ENCODE measurements at places on chromosomes 12 and 14.

- DNase-seq = no peak
These were observed 663.8 kb downstream of the C12orf50 start for GRCh38 chr12:87365423-87365822.

DNA sequence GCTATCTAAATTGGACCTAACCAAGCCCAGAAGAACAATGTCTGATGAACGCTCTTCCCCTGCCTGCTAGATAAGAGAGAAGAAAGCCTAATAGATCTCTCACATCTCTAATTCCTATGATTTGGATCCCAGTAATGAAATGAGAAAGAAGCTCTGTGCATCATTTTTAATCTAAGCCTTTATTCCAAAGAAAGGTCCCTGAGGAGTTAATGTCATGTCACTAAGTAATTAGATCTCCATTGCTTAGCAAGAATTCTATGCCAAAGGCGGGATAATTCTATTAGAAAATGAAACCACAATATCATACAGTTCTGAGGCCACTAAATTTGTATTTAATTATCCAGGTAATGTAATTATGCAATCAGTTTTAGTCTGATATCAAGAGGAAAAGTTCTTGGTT, 74.2 kb upstream of the TMEM260 start:
- no peak for DNase-seq

DNA sequence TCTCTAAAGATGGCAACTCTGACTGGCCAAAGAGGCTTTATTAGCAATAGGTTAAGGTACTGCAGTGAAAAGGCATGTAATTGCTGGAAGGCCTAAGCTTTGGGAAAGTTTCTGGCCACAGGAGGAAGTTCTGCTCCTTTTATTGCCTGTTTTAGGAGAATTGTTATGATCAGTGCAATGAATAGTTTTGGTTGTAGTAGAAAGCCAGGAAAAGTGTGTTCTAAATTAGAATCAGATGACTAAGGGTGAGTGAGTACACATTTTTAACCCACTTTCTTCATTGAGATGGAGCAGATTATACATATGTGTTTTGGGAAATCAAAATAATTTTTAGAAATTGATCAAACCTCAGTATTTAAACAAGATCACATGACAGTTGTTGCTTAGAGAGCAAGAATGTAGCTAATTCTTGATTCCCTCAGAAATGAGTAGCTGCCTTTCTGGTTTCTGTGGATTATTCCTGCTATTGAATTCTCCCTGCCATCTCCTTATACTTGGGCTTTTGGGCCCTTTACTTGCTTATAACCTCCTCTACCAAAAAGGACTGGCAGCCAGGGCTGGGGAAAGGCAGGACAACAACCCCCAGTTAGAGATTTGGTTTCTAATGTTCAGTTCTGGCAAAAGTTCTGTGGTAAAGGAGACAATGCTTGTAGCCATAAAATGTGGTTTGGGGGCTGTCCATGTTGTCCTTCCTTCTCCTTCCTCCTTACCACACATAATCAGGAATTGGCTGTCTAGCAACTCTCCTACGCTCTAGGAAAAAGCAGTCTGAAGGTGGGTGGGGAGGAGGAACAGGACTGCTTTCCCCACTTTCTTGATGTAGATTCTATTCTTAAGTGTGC, 217.1 kb downstream of the SLC38A4 start:
- DNase-seq = no peak

DNA sequence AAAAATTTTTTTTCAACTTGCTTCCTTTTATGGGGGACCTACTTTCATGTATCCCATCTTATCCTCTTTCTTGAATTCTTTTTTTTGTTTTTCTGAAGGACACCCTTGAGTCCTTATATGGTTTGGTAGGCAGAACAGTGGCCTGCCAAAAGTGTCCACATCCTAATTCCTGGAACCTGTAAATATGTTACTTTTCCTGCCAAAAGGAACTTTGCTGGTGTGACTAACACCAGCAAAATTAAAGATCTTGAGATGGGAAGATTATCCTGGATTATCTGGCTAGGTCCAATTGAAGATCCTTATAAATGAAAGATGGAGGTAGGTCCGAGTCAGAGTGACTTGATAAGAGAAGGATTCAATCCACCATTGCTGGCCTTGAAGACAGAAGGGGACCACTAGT, 5.3 kb downstream of the NUBPL start:
- DNase-seq = no peak

GRCh38 chr14:20683891-20684661, at the start of gene RNASE4:
RNASE4 (plus strand) TSS chr14:20684560; CDS start chr14:20699372, 14,812 bp downstream.
- DNase-seq = peak; percentile 85

- DNase-seq = no peak
These were observed 28.5 kb upstream of the PLEK2 start for GRCh38 chr14:67440513-67440912.

DNA sequence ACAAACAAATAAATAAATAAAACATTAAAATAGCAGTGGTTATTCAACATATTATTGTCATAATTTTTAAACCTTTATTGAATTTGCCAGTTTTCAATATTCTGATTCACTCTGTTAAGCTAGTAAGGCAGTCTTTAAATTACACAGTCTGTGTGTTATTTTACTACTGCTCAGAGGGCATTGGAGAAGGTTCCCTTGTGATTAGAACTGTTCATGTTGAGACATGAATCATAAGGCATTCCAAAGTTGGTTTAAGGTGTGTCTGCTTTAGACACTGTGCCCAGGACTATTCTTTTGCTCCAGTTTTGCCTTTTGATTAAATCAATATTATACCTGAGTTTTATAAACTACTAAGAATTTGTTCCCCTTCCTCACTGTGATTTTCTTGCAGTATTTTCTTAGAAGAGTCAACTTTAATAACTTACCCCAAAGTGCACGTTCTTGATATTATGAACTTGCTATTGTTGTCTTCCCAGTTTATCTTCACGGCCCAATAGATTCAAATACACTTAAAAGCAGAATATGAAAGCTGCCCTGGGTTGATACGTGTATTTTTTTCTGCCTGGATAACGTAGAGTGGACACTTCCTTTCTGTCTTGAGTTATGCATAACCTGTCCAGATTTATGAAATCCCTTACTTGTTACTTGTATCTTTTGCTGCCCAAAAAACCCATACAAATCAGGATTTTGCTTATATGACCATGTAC, 105.3 kb upstream of the BCAT1 start:
- DNase-seq = no peak

DNA sequence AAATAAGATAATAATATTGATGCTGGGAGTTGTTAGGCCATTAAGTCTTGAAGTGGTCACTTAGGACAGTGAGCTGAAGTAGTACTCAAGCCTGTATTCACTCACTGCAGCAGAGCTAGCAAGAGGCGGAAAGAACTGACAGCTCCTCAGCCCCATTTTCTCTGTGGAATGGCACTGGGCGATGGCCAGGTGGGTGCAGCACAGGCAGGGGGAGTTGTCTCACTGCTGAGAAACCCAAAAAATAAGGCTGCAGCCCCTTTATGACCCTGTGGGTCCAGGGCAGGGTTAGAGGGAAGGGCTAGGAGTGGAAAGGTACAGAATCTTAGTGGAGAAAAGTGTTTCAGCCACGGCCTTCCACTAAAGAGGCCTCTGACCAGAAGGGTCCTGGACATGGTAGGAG, 35.5 kb downstream of the PDZRN4 start:
- DNase-seq = no peak

DNA sequence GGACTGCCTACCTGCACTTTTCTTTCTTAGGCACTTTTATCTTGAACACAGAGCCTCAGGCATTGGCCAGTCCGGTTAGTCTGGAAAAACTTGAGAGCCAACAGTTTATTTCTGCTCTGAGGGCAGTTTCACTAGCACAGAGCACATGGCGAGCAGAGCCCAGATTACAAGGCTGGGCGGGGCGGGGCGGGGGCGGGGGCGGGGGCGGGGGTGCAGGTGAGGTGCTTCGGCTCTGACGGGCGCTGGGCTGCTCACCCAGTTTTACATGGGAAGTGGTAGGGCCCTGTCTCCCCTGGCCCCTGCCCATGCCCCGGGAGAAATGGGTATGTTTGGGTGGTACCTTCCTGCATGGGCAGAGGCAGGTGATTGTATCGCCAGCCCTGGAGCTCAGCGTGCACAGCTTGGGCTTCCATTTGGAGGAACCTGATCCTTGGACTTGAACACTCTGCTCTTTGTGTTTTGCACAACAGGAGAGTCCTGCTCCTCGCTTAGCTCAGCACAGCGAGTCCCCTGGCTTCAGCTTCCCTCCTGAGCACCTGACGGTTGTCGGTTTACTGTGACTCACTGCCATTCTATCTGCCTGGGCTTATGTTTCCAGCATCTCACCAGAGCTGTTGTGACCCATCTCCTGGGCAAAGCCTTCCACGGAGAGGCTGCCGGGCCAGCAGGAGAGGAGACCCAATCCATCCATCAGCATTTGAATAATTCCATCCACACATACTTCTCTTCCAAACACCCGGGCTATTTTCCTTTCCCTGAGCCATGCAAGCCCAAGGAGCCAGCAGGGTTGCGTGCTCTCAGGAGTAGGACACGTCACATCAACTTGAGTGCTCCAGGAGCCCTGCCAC, 108.5 kb downstream of the ARF6 start:
- peak; percentile 77 for DNase-seq

DNA sequence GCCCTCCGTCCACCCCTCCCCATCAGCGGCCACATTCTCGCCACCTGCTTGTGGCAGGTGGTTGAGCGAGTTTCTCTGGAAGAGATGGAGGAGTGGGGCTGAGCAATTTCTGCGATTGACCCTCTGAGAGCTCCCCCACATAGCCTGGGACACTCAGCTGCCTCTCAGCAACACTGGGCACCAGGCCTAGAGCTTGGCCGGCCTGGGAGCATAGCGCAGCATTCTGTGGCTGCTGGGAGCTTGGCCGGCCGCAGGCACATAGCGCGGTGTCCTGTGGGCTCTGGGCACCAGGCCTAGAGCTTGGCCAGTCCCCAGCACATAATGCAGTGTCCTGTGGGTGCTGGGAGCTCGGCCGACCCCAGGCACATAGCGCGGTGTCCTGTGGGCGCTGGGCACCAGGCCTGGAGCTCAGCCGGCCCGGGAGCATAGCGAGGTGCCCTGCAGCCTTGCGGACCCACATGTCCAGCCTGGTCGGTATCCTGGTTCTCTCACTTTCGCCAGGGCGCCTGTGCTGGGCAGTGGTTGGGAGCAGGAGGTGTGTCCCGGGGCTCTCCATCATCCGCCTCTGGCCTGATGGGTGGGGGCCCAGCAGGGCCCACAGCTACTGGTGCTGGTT, 43.8 kb downstream of the LRCOL1 start:
- DNase-seq = no peak

DNA sequence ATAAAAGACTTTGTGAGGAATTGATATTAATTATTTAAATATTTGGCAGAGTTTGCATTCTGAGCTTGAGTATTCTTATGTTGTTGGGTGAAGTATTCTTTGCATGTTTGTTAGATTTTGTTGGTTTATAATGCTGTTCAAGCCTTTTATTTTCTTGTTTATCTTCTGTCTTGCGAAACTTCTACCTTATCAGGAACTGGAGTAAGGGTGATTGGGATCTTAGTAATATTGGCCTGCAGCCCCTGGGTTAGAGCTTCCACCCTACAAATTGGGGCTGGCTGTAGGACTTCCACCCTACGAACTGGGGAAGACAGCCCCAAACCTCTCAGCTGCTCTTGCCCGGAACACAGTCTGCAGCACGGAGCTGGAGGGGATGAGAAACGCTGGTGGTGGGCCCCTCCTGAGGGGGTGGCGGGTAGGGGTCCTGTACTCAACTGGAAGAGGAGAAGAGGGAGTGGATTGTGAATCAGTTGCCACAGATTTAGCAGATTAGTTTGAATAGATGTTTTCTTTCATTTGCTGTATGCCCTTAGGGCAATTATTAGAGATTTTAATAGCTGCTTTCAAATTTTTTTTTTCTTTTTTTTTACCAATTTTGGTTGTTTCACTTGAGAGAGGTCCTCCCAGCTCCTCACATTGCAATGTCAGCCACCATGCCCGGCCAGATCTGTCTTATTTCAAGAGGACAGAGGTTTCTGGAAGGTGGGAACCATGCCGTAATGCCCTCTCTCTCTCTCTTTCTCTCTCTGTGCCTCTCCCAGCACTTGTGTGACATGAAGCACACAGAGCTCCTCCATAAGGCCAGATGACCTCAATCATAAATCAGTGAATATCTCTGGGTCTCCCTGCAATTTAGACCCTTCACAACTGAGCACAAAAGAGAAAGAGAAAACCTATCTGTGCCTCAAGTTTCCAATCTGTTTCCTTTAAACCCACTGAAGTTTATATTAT, 123.4 kb downstream of the DICER1 start:
- no peak for DNase-seq

- no peak for DNase-seq
These were observed 3.7 kb downstream of the MVK start for GRCh38 chr12:109577311-109577710.

DNA sequence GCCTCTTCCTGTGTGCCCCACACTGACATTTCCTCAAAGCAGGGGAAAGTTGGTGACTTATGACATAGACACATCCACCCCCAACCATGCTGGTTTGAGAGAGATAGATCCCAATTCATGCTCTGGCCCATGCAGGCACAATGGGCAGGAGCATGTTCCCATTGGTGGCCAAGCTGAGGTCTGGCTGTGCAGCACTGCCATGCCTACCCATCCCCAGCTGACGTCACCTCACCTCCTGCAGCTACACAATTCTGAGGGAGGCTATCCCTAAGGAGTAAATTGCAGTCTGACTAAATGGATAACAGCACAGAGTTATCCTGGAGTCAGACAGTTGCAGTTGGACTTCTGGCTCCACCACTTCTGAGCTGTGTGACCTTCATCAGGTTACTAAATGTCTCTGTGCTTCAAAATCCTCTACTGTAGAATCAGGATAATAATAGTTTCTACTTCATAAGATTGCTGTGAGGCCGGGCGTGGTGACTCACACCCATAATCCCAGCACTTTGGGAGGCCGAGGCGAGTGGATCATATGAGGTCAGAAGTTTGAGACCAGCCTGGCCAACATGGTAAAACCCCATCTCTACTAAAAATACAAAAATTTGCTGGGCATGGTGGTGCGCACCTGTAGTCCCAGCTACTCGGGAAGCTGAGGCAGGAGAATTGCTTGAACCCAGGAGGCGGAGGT, 323.9 kb downstream of the BCL11B start:
- DNase-seq = no peak

DNA sequence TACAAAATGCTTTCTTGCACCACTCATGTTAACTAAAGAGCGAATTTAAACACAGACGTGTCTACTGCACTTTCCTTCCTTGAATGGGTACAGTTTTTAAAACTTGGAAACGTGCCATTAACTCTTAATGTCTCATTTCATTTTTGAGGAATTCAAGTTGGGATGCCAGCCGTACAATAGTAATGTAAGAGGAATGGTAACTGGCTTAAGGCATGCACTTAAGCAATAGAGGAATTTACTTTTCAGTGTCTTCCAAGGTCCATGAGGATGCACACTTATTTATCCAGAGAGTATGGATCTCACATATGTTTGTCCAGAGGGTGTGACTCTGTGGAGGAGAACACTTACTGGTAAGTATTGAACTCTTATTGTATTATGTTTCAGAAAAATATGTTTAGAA, 52.9 kb downstream of the PPP4R4 start:
- DNase-seq = no peak

- DNase-seq = no peak
These were observed 291.6 kb downstream of the DAD1 start for GRCh38 chr14:22297376-22297775.

DNA sequence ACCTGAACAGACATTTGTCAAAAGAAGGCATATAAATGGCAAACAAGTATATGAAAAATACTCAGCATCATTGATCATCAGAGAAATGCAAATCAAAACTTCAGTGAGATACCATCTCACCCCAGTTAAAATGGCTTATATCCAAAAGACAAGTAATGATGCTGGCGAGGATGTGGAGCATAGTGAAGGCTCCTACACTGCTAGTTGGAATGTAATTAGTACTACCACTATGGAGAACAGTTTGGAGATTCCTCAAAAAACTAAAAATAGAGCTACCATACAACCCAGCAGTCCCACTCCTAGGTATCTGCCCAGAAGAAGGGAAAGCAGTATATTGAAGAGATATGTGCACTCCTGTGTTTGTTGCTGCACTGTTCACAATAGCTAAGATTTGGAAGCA, 146.1 kb downstream of the TGFB3 start:
- DNase-seq = no peak

GRCh38 chr12:88185988-88186387, 43.9 kb downstream of the TMTC3 start:
- DNase-seq = no peak

Data from activated T-cell treated with anti-CD3 and anti-CD28 coated beads, Interleukin-2, amount 50 U/mL, for 1 hour (primary cell).